ENCODE measurements at places on chromosomes 4 and X. TPM values are rescaled to one million over a fixed set of nuclear protein-coding genes. Genes with fewer than 3 reads are reported as not detected.

Gene CYLC1
- polyA plus RNA-seq, result not detected

Gene ASB5
- polyA plus RNA-seq, result 0.33 TPM

Gene GYPE
- 14.2 TPM for polyA plus RNA-seq

Gene TCEAL7
- 30.5 TPM for polyA plus RNA-seq

Gene PAK3
- 1.4 TPM for polyA plus RNA-seq

Gene FAAH2
- polyA plus RNA-seq, result 11.4 TPM

Gene XKRX
- polyA plus RNA-seq, result 3.0 TPM

Gene MAP7D2
- polyA plus RNA-seq, result 0.30 TPM
